Hepatocyte (in vitro differentiated cells): ENCODE measurements at places on chromosomes 13 and 19. TPM values are rescaled to one million over a fixed set of nuclear protein-coding genes. Genes with fewer than 3 reads are reported as not detected.

LILRB4 gene
- polyA plus RNA-seq = not detected in 2 replicates

ELANE gene
- polyA plus RNA-seq = 0.81 and 3.0 TPM in 2 replicates

ONECUT3 gene
- polyA plus RNA-seq = 0.06 and 0.09 TPM in 2 replicates

TNFSF13B gene
- polyA plus RNA-seq = 0.97 and 1.4 TPM in 2 replicates

SLITRK5 gene
- polyA plus RNA-seq = 0.12 and 0.22 TPM in 2 replicates

NMRK2 gene
- 0.95 TPM in 1 of 2 replicates, not detected in the other for polyA plus RNA-seq

SYNGR4 gene
- polyA plus RNA-seq = 0.51 and 1.3 TPM in 2 replicates

SHD gene
- 3.4 and 4.6 TPM in 2 replicates for polyA plus RNA-seq

RASIP1 gene
- polyA plus RNA-seq = 1.9 and 3.6 TPM in 2 replicates

MLLT1 gene
- polyA plus RNA-seq = 22.9 and 23.3 TPM in 2 replicates

PINLYP gene
- 4.5 and 4.6 TPM in 2 replicates for polyA plus RNA-seq

CBARP gene
- polyA plus RNA-seq = 7.1 and 10.7 TPM in 2 replicates

NLRP4 gene
- not detected in 2 replicates for polyA plus RNA-seq

SULT2A1 gene
- polyA plus RNA-seq = 75.7 and 120 TPM in 2 replicates

ZNF296 gene
- 1.2 TPM in 1 of 2 replicates, not detected in the other for polyA plus RNA-seq

LILRB2 gene
- polyA plus RNA-seq = 0.09 TPM in 1 of 2 replicates, not detected in the other

NAPSA gene
- polyA plus RNA-seq = 2.7 and 12.1 TPM in 2 replicates

RNF113B gene
- polyA plus RNA-seq = 0.94 TPM in 1 of 2 replicates, not detected in the other

GRK1 gene
- 0.07 TPM in 1 of 2 replicates, not detected in the other for polyA plus RNA-seq

VSIG10L gene
- polyA plus RNA-seq = 7.6 and 7.8 TPM in 2 replicates

TMEM190 gene
- 6.6 and 13.0 TPM in 2 replicates for polyA plus RNA-seq

GJA3 gene
- polyA plus RNA-seq = 0.10 and 0.16 TPM in 2 replicates

ERICH6B gene
- 0.52 and 0.96 TPM in 2 replicates for polyA plus RNA-seq

PNMA8A gene
- polyA plus RNA-seq = 5.5 and 6.4 TPM in 2 replicates
